ENCODE measurements at places on chromosomes 1 and 21.

GRCh38 chr1:17739050-17739449 lies 16.1 kb upstream of the ACTL8 start:
- no peak overlapping the region for H3K4me3 ChIP-seq
- H3K27me3 ChIP-seq, result no peaks in the 10 kb centered on the region
- no peaks in the 10 kb centered on the region for H3K36me3 ChIP-seq
- H3K27ac ChIP-seq, result no peak overlapping the region
- H3K4me1 ChIP-seq, result no peaks in the 10 kb centered on the region

- H3K27ac ChIP-seq, result peak overlapping the region; percentile 14
- H3K36me3 ChIP-seq, result no peaks in the 10 kb centered on the region
- no peaks in the 10 kb centered on the region for H3K27me3 ChIP-seq
- H3K4me1 ChIP-seq, result peaks cover 18% of the 10 kb centered on the region
These were observed 1.3 kb downstream of the SV2A start for GRCh38 chr1:149916193-149916897.

GRCh38 chr1:181818943-181819342 lies 242.6 kb downstream of the ZNF648 start:
- no peaks in the 10 kb centered on the region for H3K36me3 ChIP-seq
- DNase-seq, result no peak
- no peak overlapping the region for H3K27ac ChIP-seq
- no peak overlapping the region for H3K4me3 ChIP-seq

- DNase-seq, result no peak
- H3K27ac ChIP-seq, result no peak overlapping the region
- H3K36me3 ChIP-seq, result no peaks in the 10 kb centered on the region
- H3K4me3 ChIP-seq, result no peak overlapping the region
- no peaks in the 10 kb centered on the region for H3K4me1 ChIP-seq
- H3K27me3 ChIP-seq, result no peaks in the 10 kb centered on the region
These were observed 6.8 kb downstream of the ETNK2 start for GRCh38 chr1:204145033-204145504.

DNA sequence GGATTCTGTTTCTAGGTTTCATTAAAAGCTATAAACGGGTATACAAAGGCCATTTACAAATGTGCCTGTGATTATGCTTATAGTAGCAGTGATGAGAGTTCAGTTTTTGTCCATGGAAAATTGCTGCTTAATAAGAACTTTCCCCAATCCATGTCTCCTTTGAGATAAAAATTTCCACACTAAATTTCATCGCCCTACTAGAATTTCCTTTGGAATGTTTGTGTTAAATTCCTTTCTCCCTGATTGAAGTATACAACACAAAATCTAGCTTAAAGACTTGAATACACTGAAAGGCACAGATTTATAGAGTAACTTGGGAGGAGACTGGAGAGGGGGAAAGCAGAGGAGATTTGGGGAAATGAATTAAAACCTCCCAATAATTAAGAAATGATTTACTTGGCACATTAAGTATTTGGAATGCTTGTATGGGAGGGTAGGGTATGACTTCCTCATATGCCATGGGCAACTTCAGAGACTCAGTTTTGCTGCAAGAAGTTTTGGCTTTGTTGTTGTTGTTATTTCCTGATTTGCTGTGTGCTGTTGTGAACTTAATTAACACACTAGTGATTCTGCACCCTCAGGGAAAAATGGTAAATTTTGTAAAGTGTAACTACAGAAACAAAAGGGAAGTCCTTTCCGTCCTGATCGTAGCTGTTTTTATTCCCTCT lies 157.6 kb upstream of the LMO4 start:
- H3K4me1 ChIP-seq, result no peaks in the 10 kb centered on the region
- H3K27me3 ChIP-seq, result no peaks in the 10 kb centered on the region
- H3K4me3 ChIP-seq, result no peak overlapping the region
- H3K36me3 ChIP-seq, result no peaks in the 10 kb centered on the region
- no peak for DNase-seq

DNA sequence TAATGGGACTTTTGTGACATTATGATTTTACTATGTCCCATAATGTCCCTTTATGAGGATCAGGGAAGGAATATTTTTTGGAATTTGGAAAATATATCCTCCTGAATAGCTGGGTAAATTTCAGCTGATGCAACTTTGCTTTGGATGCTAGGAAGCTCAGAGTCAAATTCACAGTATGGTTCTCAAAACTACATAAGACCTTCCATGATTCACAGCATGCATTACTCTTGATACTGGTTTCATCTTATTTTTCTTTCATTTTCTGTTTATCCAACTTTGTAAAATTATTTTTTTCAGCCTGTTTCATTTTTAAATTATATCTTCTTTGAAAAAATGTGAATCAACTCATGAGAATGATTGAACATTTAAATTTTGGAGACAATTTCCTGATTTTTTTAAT lies 160.2 kb downstream of the ATP6V1G3 start:
- no peak overlapping the region for H3K27ac ChIP-seq
- no peak overlapping the region for H3K4me3 ChIP-seq
- H3K36me3 ChIP-seq, result no peaks in the 10 kb centered on the region
- DNase-seq, result no peak
- no peaks in the 10 kb centered on the region for H3K4me1 ChIP-seq
- H3K27me3 ChIP-seq, result no peaks in the 10 kb centered on the region

DNA sequence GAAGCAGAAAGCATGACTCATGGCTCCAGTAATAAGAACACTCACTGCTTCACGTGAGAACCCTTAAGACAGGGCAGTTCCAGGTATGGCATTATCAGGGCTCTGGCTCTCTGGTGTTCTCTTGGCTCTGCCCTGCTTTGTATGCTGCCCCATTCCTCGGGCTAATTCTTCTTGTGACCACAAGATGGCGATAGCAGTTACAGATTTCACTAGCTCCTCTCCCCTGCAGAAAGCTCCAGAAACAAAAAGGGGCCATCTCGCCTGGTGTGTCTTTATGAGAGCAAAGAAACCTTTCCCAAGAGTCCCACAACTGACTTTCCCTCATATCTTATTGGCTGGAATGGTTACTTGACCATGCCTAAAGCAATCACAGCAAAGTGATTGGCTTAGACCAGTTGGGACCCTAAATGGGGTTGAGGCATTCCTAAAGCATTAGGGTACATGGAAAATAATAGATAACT lies 60.1 kb downstream of the F3 start:
- H3K36me3 ChIP-seq, result no peaks in the 10 kb centered on the region
- no peak overlapping the region for H3K27ac ChIP-seq
- no peak overlapping the region for H3K4me3 ChIP-seq
- DNase-seq, result peak; percentile 3
- H3K27me3 ChIP-seq, result no peaks in the 10 kb centered on the region
- no peaks in the 10 kb centered on the region for H3K4me1 ChIP-seq

DNA sequence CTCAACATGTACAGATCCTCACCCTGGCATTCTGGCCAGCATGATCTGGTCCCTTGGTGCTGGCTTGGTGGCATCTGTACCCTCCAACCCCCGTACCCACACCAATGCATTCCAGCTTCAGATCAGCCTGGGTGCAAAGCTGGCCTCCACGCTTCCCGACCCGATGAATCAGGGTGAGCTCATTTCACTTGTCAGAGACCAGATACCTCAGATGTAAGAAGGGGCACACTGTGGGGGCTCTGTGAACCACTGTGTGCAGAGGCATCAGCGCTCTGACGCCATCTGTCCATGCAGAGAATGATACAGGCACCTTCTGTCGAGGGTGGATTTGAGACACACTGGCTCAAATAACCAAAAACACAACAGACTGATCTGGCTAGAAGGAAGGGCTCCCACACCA lies 76.6 kb downstream of the DMRTB1 start:
- no peaks in the 10 kb centered on the region for H3K27me3 ChIP-seq
- no peak for DNase-seq
- H3K27ac ChIP-seq, result no peak overlapping the region
- H3K4me1 ChIP-seq, result no peaks in the 10 kb centered on the region

GRCh38 chr1:206101351-206102045 lies 15.7 kb downstream of the AVPR1B start:
- DNase-seq, result no peak
- no peaks in the 10 kb centered on the region for H3K36me3 ChIP-seq
- no peak overlapping the region for H3K27ac ChIP-seq
- H3K4me1 ChIP-seq, result no peaks in the 10 kb centered on the region
- no peaks in the 10 kb centered on the region for H3K27me3 ChIP-seq

DNA sequence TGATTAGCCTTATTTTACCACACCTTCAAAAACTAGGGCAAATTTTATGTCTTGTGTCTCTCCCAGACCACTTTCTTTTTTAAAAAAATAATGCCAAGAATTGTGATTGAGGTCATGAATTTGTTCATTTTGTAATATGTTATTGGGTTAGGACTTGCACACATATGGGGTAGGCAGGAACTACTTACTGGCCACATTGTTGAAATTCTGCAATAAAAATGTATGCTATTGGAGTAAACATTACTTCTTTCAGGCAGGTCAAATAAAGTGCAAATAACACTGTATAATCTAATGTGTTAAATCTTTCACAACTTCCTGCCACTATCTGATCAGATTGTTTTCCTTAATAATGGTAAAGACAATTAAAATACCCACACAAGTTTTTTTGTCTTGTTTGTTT lies 166.6 kb upstream of the COL11A1 start:
- H3K4me1 ChIP-seq, result no peaks in the 10 kb centered on the region
- no peak for DNase-seq
- no peak overlapping the region for H3K4me3 ChIP-seq
- H3K27me3 ChIP-seq, result no peaks in the 10 kb centered on the region

DNA sequence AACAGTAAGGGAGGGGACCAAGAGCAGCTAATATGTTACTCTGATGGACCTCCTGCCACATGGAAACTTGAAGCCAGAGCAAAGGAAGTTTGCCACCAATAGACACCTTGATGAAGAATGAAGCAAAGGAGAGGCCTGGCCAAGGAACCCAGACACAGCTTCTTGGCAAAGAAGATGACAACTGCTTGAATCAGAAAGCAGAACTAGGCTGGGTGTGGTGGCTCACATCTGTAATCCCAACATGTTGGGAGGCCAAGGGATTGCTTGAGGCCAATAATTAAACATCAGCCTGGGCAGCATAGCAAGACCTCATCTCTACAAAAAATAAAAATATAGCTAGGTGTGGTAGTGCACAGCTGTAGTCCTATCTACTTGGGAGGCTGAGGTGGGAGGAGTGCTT lies 31.7 kb upstream of the CAPZB start:
- H3K4me1 ChIP-seq, result no peaks in the 10 kb centered on the region
- no peak overlapping the region for H3K27ac ChIP-seq
- no peaks in the 10 kb centered on the region for H3K36me3 ChIP-seq
- no peaks in the 10 kb centered on the region for H3K27me3 ChIP-seq

DNA sequence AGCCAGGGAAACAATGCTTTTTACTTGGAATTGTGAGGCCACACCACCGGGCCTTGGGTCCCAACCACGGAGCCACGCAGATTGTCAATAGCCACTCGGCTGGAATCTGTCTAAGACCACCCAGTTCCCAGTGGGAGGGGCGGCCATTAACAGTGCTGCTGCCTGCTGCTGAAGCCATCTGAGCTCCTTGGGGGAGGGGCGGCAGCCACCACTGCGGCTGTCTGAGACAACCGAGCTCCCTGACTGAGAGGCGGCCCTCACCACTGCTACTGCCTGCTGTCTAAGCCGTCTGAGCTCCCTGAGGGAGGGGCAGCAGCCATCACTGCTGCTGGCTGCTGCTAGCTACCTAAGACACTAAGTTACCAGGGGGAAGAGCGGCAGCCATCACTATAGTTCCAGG lies 64.3 kb downstream of the DMRTA2 start:
- no peak overlapping the region for H3K27ac ChIP-seq
- no peaks in the 10 kb centered on the region for H3K4me1 ChIP-seq
- no peak overlapping the region for H3K4me3 ChIP-seq
- DNase-seq, result no peak

DNA sequence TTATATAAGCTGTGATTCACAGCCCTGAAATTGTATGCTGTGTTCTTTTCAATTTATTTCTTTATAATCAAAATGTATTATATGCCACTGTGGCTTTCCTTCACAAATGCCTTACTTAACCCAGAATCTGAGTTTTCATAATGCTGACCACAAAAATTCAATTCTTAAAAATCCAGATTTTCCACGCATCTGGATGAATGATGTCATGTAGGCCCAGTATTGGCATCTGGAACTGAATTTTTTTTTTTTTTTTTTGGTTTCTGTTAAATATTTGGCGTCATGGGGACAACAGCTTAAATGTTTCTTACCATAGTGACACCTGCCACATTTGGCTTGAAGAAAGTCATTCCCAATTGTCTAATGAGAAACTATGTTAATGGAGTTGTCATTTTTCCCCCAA lies 296.8 kb downstream of the TM2D1 start:
- H3K36me3 ChIP-seq, result no peaks in the 10 kb centered on the region
- no peak for DNase-seq
- no peaks in the 10 kb centered on the region for H3K4me1 ChIP-seq
- H3K4me3 ChIP-seq, result no peak overlapping the region
- no peak overlapping the region for H3K27ac ChIP-seq
- no peaks in the 10 kb centered on the region for H3K27me3 ChIP-seq

DNA sequence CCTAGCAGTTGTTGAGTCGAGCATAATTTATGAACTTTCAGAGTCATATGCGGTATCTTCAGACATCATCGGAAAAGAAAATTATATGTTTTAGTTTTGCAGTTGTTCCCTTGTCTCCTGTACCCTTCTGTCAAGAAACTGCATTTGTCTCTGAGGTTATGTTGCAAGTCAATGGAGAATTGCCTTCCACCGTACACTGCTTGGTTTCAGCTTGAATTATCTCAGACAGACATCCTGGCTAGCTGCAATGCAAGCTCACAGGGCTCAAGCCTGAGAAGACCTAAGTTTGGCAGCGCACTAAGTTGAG lies 156.0 kb downstream of the NFIA start:
- H3K4me3 ChIP-seq, result no peak overlapping the region
- no peak overlapping the region for H3K27ac ChIP-seq
- no peak for DNase-seq
- no peaks in the 10 kb centered on the region for H3K36me3 ChIP-seq

- H3K27me3 ChIP-seq, result no peaks in the 10 kb centered on the region
- H3K4me3 ChIP-seq, result no peak overlapping the region
- H3K27ac ChIP-seq, result no peak overlapping the region
These were observed 80.4 kb upstream of the TARDBP start for GRCh38 chr1:10932088-10932487.

- H3K4me3 ChIP-seq, result no peak overlapping the region
- no peaks in the 10 kb centered on the region for H3K27me3 ChIP-seq
- H3K27ac ChIP-seq, result no peak overlapping the region
- no peaks in the 10 kb centered on the region for H3K4me1 ChIP-seq
- DNase-seq, result no peak
- no peaks in the 10 kb centered on the region for H3K36me3 ChIP-seq
These were observed 634.8 kb upstream of the ADGRL2 start for GRCh38 chr1:81165963-81166362.

GRCh38 chr1:23444596-23445390 lies 20.2 kb upstream of the TCEA3 start:
- no peak overlapping the region for H3K27ac ChIP-seq
- no peak overlapping the region for H3K4me3 ChIP-seq
- no peak for DNase-seq
- H3K36me3 ChIP-seq, result no peaks in the 10 kb centered on the region
- H3K27me3 ChIP-seq, result no peaks in the 10 kb centered on the region

GRCh38 chr1:2283991-2284895 lies 56.1 kb downstream of the SKI start:
- no peak for DNase-seq
- no peak overlapping the region for H3K27ac ChIP-seq
- H3K4me3 ChIP-seq, result no peak overlapping the region

DNA sequence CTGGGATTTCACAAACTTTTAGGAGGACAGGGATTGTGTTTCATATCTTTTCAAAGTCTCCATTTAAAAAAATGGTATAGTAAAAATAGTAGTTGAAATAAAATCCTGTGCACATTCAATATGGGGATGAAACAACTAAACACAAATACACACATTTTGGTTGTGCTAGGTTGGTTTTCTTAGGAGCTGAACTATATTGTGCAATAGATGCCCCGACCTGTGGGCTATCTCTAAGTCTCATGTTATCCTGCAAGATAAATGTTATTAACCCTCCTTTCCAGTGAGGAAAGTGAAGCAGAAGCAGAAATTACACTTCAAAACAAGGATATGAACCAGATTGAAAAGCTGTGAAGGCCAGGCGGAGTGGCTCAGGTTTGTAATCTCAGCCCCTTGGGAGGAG lies 1.3 kb upstream of the PLD5 start:
- no peak overlapping the region for H3K4me3 ChIP-seq
- H3K27ac ChIP-seq, result no peak overlapping the region
- H3K4me1 ChIP-seq, result peaks cover 2% of the 10 kb centered on the region
- DNase-seq, result no peak

Measured in effector memory CD4-positive, alpha-beta T cell (primary cell).